Forelimb muscle (tissue), 1 donor: ENCODE measurements at places on chromosomes 16 and 17. TPM values are rescaled to one million over a fixed set of nuclear protein-coding genes. Genes with fewer than 3 reads are reported as not detected.

NLRC5 gene
- 5.5 TPM for polyA plus RNA-seq

TMEM231 gene
- 6.1 TPM for polyA plus RNA-seq

DNA sequence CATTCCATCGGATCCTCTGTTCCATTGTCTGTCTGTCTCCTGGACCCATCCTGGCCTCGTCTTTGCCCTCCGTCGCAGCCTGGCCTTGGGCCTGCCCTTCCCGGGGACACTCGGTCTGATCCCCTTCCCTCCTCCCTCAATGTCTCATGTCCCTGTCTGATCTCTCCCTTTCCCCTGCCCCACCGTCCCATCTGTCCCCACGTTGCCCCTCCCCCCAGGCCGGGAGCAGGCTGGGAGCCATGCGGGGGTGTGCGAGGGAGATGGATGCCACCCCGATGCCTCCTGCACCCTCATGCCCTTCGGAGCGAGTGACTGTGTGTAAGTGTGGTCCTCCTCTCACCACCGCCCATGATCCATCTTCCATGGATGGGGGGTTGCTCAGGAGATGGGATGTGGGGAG, 5.3 kb upstream of the ATP2A1 start:
- no peak for DNase-seq

DNA sequence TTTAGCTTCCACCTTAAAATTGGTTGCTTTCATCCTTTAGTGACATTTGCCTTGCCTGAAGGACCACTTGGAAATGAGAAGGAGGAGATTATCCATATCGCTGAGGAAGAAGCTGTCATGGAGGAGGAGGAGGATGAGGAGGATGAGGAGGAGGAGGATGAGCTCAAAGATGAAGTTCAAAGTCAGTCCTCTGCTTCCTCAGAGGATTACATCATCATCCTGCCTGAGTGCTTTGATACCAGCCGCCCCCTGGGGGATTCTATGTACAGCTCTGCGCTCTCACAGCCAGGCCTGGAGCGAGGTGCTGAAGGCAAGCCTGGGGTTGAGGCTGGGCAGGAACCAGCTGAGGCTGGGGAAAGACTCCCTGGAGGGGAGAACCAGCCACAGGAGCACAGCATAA, 11.5 kb upstream of the TMEM106A start:
- DNase-seq, result no peak

DNA sequence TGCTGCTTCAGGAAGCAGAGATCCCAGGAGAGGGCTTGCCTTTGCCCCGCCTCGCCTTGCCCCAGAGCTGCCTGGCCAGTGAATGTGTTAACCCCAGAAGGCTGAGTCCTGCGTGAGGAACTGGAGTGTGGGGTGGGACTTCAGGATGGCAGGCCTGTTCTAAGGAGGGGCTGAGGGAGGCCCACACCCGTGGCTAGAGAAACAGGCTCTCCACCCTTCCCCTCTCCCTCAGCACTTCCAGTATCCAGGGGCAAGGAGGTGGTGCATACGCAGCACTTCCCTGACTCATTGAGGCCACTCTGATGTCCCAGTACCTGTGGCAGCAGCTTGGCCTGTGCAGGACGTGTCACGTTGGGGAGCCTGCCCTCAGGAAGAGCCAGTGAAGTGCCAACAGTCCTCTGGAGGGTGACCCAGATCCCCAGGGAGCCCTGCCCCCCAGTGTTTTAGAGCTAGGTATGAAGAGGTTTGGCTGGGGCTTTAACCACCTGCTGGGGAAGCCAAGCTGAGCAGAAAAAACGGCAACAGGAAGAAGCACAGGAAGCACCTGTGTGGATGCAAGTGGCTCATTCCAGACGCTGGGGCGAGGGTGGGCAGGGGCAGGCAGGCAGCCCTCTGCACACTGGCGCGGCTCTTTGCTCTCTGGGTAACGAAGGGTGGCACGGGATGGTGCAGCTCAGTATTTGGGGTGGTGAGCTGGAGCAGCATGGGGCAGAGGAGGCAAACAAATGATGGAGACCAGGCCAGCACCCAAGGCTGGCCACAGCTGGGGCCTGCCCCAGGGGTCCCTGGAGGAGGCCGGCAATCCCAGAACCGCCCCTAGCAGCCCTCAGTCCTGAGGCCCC, 14.7 kb upstream of the CTCF start:
- no peak for DNase-seq

CNTNAP4 gene
- polyA plus RNA-seq, result 9.6 TPM

DNA sequence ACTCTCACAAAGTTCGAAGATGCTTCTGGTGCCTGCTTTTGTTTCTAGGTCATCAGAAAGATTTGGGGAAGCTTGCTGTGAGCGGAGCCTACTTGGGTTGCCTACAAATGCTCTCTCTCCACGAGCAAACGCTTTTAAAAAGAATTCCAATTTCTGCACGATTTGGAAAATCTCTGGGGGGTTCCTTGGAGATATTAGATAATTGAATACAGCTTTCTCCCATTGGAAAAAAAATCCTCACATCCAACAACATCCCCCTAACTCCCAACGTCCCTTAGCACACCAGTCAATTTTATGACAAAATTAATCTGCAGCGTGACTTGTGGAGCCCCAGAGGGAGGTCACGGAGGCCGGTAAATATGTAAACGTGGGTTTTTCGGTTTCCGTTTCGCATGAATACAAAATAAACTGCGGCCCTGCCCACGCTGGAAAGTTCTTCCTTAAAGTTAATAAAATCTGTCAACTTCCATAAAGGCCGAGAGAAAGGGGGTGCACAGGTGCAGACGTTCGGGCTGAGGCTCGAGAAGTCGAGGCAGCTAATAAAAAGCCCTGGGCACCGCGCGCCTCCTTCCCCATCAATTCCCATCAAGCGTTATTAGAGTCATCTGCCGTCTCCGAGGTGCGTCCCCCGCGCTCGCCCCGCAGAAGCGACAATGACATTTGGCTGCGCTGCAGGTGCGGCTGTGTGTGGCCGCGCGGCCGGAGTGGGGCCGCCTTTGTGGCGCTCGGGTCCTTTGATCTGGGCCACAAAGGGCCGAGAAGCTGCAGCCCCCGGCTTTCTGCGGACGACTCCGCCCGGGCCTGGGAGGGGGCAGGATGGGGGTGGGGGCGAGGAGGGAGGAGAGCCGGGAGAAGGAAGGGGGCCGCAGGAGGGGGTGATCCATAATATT, 37.6 kb downstream of the SALL1 start:
- no peak for DNase-seq

DNA sequence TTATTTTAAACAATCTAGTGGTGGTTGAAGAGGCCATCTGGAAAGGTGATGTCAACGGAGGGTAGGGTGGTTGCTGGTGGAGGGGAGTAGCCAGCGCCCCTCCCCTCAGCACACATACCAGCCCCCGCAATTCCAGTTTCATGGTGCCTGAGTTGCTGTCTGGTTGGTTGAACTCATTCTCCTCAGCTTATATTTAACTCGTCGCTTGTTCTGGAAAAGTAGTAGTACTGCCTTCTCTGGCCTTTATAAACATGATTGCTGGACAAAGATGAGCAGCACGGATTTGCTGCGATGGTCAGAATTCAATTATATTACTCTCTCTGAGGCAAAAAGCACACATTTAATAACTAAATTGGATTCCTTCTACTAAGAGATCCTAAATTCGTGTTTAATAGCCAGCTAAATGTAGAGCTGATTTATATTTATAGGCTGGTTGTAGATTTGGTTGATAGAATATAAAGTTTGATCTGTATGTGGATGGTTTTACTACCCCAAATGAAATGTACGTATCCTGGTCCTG, 238.0 kb upstream of the TBX2 start:
- DNase-seq, result no peak

- DNase-seq, result no peak
These were observed 30.0 kb downstream of the SOX9 start for GRCh38 chr17:72150632-72151460.

DNA sequence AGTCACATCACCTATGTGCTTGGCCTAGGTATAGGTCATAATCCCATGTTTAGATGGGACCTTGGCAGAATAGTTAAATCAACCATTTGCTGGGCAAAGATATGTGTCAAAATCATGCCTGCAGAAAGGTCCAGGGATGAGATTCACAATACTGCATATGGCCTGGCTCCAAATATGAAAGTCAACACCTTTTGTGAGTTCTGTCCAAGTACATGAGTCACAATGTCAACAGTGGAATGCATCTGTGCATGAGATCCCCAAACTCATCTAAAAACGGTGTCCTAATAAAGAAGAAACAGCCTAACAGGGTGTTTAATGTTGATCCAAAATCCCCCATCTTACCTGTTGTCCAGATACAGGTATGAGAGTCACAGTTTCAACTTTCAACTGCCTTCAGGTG, 1847.5 kb downstream of the TP53TG3F start:
- no peak for DNase-seq

CIBAR2 gene
- not detected for polyA plus RNA-seq

DNA sequence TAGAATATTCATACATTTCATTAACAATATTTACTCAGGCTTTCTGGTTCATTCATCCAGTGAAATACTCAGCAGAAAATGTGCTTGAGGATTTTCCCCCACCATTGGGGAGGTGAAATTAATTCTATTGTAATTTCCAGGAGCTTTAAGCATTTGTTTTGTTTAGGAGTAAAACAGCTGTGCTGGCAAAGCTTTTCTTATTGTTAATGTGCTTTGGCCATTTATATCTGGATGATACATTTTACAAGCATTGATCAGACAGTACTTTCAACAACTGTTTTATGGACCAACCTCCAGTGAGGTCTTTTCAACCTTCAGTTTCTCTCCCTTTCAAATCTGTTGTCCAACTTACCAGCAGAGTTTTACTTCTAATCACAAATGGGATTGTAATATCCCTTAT, 672.4 kb downstream of the CDH11 start:
- DNase-seq, result no peak

PIRT gene
- 0.06 TPM for polyA plus RNA-seq

ITGA3 gene
- polyA plus RNA-seq, result 29.0 TPM

DNA sequence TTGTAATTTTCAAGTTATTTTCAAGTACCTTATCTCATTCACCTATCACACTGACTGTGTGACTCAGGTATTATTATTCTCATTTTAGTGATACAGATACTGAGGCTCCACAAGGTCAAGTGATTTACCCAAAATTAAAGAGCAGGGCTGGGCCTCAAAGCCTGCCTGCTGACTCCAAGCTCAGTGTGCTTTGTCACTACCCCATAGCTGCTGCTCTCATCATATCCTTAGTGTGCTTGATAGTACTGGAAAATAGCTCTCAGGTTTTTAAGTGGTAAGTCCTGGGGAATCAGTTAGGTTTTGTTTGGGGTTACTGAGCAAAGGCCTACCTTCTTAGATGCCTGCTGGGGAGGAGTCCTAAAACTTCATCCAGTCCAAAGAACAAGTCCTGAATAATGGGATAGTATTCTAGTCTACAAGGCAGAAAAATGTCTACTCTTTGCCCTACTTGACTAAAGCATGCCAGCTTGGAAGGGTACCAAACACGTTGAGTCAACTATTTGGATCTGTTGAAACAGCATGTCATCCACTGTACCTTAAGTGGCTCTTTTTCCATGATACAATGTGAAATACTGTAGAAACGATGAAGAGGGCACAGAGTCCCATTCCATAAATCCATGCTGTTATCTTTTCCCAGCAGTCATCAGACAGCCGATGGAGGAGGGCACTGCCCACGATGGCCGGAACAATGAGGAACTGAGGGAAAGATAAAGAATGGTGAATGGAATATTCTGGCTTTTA, 10.7 kb downstream of the MMD start:
- no peak for DNase-seq
